Sigmoid colon (tissue), 7 donors: ENCODE measurements at places on chromosomes 16 and 17.
A peak's percentile ranks its signal among the peaks of the same experiment; 100 is the strongest.

GRCh38 chr16:621526-622105 lies 9.2 kb upstream of the WFIKKN1 start:
- DNase-seq = peak; percentile 64

GRCh38 chr17:14355556-14355955 lies 54.7 kb downstream of the HS3ST3B1 start:
- no peak for DNase-seq

- DNase-seq = no peak
Observed at GRCh38 chr17:82984751-82985427, 94.5 kb upstream of the METRNL start.

- no peak for DNase-seq
Observed at GRCh38 chr16:56763291-56763916, 33.5 kb downstream of the NUP93 start.

DNA sequence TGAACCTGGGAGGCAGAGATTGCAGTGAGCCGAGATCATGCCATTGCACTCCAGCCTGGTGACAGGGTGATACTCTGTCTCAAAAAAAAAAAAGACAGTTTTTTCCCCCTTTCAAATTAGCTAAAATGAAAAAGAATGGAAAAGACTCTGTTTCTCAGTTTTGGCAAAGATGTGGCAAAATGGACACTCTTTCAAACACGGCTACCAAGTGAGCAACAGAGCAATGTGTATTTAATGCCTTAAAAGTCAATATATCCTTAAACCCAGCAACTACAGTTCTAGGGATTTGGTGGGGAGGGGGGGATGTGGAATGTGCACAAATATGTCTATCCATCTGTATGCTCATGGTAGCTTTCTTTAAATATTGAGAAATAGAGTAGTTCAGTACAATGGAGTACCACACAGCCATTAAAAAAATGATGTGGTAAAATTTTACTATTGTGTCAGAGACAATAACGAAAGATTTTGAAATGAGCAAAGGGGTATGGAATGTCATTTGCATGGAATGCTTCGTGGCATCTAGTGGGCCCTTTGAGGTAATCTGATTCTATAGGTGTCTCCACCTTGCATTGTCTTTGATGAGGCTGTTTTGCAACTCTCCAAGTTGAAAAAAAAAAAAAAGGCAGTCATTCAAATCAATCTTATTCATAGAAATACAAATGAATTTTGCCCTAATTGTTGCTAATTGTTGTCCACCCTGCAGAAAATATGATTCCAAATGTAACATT lies 108.1 kb downstream of the AXIN2 start:
- no peak for DNase-seq

DNA sequence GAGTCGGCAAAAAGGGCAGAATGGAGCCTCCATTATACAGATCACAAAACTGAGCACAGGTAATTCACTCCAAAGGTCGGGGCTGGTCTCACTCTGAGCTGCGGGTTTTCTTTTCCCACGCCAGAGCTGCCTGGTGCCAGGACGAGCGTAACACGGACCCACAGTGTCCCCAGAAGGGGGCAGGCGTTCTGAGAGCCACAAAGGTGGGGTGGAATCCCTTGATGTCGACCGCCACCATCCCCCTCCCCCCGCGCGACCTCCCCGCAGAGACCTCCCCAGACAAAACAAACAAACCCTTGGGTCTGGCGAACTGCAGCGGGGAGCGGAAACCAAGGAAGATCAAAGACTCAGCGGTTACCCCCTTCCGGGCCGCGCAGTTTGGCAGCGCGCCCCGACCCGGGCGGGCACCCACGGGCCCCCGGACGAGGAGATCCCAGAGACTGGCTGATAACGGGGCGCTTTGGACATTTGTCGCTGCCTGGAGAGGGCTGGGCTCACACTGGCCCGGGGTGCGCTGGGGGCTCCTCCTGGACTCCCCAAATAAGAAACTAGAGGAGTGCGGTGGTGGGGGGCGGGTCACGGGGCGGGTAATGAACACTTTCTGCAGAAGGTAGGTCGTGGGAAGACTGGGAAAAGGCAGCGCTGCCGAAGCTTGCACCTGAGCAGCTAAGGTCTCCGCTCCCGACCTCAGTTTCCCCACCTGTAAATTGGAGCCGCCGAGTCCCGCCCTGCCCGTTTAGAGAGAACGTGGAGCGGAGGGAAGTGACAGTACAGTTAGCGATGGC lies 664 bp upstream of the NKD1 start:
- DNase-seq = peak; percentile 77

GRCh38 chr17:43552229-43552837 lies 6.2 kb upstream of the ETV4 start:
- DNase-seq = no peak

DNA sequence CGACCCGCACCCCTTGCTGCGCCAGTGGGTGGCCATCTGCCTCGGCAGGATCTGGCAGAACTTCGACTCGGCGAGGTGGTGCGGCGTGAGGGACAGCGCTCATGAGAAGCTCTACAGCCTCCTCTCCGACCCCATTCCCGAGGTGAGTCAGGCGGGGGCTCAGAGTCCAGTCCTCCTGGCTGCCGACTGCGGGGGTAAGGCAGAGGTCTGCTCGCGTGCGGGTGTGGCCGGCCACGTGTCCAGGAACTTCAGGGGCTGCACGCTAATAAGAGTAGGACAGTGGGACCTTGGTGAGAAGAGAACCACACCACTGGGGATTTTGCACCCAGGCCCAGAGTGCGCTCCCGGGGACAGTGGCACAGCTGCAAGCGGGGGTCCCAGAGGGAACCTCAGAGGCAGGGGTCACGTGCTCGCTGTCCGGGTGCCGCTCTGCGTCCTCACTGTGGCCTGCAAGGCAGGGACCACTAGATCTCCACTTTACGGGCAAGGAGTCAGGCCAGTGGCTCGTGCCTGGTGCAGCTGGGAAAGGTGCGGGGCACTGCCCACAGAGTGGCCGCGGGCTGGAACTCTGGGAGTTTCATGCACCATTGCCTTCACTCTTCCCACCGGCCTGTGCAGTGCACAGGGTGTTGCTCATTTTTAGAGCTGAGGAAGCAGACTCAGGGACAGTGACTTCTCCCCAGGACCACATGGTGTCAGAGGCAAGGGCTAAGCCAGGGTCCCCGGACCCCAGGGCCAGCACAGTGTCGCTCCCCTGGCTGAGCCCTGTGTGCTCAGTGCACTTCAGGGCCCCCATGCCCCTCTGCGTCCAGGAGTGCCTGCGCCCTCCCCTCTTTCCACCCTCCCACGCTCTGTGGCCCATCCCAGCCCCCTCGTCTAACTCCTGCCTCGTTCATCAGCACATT lies 107.6 kb upstream of the CHMP6 start:
- peak; percentile 58 for DNase-seq

DNA sequence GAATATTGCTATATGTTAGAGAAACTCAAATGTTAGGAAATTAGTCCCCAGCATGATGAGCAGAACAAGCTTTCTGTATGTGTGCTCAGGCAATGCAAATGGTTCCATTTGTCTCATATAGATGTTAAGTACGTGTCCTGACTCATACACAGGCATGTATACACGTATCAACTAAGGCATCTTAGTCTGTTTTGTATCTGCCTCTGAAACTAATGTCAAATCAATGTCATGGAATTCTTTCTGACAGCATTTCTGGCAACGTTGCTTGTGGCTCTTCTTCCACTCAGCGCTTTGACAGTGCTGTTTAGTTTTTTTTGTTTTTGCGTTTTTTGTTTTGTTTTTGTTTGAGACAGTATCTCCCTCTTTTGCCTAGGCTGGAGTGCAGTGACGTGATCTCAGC lies 111.9 kb downstream of the CNTNAP4 start:
- no peak for DNase-seq

DNA sequence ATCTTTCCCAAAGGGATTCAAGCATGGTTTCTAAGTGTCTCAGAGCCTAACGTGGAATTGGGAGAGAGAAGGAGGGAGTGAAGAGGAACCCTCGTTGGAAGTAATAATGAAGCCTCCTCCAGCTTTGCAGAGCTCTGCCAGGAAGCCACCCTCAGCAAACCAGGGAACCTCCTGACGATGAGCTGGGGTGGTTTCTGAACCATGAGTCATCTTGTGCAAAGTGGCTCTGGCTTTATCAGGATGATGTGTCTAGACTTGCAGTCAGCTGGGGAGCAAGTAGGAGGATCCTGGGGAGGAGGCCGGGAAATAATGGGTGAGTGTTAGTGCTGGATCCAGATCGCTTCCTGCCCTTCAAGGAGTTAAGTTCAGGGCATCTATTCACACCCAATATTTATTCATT lies 191.7 kb upstream of the RBFOX1 start:
- no peak for DNase-seq

DNA sequence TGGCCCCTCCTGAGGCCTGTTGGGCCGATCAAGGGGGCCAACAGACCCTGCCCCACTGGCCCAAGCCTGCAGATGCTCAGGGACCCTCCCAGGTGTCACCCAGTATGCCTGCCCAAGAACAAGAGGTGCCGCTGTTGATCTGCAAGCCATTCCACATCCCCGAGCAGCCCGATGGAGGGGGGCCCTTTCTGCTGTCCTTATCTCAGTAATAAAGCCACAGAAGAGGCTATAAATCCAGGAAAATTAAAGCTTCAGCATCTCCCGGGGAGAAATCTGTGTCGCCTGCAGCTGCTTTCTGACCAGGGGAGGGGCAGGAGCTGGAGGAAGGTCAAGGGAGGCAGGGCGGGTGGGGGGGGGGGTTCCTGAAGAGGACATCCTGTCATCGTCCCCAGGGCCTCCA lies 11.7 kb upstream of the CACNA1H start:
- DNase-seq = no peak

DNA sequence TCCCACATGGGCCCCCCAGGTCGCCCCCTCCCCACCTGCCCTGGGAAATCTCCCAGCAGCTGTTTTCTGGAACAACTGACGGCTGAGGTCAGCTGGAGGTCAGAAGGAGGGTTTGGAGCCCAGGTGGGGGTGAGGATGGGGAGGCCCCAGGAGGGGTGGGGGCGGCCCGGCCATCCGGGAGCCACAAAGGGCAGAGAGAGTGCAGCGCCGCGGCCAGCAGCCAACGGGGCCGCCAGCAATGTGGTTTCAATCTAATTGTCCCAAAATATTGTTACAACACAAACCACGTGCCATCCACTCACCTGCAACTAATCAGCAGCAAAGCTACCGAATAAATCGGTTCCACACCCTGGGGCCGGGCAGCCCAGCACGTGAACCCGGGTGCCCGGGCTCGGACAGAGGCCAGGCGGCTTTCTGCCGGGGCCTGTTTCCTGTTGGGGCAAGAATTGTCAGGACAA lies 28.3 kb upstream of the SLC38A10 start:
- DNase-seq = no peak

GRCh38 chr17:74737299-74738050 lies 419 bp downstream of the RAB37 start:
- no peak for DNase-seq

GRCh38 chr16:25978218-25978617 lies 286.5 kb downstream of the HS3ST4 start:
- DNase-seq = no peak

DNA sequence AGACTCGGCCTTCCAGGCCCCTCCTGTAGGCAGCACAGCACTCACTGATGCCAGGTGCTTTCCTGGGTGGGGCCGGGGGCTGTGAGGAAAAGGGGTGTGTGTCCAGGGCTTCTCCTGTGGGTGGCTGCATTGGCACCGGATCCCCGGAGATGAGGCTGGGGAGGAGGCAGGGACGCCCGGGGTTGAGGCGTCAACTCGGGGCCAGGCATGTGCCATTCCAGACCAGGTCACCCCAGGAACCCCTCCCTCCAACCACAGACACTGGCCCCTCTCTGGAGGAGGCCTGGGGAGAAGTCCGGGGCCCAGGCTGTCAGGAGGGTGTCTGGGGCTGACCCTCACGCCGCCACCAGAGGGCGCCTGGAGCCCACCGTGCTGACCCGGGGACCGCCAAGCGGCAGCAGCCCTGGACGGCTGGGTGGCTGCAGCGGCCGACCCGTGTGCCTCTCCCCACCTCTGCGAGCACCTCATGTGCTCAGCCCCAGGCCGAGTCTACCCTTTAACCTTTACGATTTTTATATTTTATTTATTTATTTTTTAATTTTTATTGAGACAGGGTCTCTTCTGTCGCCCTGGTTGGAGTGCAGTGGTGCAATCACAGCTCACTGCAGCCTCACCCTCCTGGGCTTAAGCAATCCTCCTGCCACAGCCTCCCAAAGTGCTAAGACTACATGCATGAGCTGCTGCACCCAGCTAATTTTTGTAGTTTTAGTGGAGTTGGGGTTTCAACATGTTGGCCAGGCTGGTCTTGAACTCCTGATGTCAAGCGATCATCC lies 3.2 kb upstream of the METRN start:
- peak; percentile 87 for DNase-seq

GRCh38 chr17:71438631-71439146 lies 682.1 kb upstream of the SOX9 start:
- DNase-seq = no peak

DNA sequence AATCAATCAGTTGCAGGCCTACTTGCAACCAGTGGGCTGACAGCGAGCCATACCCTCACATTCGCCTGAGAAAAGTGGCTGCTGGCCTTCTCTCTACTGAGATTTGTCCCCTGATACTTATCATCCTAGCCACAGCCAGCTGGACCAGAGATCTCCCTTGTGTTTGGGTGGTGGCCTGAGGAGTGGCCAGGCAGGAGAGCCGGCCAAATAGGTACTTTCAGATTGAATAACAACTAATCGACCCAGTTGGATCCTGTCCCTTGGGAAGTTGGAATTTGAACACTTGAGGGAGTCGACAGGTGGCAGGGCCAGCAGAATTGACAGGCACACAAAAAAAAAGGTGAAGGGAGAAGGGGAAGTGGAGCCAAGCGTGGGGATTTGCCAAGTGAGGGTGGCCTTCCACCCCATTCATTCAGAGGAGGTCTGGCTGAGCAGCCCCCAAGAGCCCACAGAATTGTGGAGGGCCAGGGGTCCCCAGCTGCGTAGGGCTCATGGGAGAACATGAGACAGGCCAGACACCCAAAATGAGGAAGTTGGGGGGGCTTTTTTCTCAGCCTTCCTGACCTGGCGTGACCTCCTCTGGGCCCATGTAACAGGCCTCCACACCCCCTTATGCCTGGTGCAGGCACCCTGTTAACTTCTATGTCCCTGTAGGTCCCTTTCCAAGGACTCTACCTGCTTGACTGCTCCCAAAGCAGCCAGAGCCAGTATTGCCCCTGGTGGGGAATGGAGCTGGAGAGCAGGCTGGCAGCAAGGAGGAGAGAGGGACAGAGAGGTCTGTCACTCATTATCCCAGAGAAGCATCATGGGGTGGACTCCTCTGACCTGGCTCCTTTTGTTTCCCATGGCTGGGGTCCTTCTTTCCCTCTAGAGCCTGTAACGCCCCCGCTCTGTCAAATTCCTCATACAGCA lies 2.9 kb upstream of the RANGRF start:
- no peak for DNase-seq
